NCI-H2107 (cell line): ENCODE measurements at places on chromosomes 3 and 15.

DNA sequence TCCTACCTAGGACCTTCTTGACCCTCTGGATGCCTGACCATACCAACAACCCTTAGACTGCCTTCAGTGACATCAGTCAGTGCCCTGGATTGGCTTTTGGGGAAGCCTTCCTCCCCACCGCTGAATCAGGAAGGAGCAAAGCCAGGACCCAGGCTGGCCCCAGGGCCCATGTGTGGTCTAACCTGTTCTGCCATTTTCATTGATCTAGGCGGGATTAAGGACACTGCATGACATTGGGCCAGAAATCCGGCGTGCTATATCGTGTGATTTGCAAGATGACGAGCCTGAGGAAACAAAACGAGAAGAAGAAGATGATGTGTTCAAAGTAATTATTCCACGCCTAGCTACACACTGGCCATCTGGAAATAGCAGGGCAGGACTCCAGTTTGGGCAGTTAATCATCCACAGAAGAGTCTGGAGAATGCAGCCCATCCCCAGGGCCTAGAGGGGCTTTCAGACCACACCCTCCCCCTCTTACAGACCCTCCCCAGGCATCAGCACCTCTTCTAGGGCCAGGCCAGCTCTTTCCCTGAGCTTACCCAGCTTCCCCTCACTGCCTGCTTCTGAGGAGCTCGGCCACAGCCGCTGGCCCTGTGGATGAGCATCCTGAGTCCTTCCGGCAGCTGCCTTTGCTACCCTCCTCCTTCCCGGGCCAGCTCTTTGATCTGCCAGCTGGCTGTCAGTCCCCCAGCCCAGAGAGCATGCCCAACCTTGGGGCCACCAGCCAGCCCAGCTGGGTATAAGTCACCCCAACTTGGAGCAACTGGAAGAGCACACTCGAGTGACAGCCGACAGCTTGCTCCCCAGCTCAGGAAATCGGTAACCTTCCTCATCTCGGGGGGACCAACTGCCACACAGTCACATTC, 45.9 kb downstream of the CHDH start:
- DNase-seq, result no peak

DNA sequence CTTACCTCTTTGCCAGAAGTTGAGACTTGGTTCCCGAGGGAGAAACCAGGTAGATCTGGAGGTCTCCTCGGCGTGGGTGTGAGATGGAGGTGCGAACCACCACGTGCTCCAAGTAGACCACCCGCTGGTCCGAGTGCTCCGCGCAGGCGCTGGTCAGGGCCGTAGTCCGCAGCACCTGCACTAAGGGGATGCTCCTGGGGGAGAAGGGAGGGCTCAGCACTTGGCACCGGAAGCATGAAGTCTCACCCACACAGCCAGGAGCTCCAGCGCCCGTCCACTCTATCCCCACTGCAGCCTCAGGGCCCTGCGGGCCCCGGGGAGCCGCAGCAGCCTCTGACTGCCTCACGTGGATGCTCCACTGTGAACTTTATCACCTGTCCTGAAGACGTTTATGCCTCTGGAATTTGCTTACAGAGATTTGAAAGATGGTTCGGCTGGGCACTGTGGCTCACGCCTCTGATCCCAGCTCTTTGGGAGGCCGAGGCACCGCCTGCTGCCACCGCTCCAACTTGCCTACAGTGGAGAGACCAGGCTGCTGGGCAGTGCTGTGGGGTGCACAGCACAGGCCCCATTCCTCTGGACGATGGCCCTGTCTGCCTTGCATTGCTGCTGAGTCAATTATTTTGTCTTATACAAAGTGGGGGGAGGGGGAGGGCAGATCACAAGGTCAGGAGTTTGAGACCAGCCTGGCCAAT, 75.4 kb upstream of the SNRPA1 start:
- no peak for DNase-seq

DNA sequence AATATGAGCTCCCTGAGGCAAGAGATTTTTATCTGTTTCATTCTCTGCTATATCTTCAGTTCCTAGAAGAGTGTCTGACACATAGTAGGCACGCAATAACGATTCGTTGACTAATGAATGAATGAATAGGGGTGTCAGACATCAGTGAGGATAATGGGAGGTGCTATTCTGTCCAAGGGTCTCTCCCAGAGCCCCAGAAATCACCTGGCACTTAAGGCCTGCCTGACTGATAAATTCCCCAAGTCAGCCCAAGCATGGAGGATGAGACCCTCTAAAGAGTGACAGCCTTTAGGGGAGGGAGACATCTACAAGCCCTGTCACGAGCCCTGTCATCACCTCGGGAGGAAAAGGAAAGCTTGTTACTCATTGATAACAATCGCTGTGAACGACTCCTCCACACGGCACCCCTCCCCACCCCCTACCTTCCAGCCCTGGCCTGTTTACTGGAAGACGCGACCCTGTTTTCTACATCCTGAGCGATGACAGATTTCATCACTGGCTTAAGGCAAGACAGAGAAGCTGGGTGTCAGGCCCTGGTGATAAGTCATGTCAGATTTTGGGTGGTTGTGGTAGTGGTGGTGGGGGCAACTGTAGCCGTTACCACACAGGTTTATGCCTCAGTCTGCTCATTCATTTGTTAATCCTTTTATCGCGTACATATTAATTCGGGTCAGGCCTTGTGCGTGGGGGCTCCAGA, 23.1 kb downstream of the BHLHE40 start:
- DNase-seq, result no peak

DNA sequence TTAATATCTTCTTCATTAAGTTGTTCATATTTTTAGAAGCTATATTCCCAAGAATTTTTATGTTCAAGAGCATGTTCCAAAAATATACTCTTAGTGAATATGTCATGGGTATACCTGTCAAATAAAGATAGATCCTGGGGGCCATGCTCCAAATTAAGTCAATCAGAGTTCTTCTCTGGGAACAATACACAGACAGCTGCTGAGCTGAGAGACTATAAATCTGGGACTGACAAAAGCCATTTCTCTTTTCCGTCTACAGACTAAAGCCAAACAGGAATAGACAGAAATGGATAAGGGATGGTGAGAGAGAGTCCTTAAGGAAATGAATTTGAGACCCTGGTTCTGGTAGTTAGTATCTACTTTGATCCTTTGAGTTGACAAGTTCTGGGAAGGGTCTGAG, 465.1 kb upstream of the RASGRP1 start:
- no peak for DNase-seq

GRCh38 chr3:7271631-7272030, 410.7 kb downstream of the GRM7 start:
- DNase-seq, result no peak

DNA sequence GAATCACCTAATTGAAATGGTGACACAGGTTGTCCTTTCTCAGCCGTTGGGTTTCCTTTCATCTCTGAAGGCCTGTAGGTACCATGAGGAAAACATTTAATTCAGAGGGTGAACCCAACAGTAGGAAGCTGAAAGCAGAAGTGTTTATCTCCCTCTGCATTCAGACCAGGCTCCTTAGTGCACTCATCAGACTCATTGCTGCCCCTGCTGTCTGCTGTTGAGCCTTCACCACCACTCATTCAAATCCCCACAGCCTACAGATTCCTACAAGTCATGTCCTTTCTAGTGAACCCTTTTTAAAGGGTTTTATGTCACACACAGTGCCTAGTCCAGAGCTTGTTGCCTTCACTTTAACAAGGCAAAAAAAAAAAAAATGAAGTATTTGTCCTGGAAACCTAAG, 13.4 kb downstream of the WDR48 start:
- DNase-seq, result no peak

DNA sequence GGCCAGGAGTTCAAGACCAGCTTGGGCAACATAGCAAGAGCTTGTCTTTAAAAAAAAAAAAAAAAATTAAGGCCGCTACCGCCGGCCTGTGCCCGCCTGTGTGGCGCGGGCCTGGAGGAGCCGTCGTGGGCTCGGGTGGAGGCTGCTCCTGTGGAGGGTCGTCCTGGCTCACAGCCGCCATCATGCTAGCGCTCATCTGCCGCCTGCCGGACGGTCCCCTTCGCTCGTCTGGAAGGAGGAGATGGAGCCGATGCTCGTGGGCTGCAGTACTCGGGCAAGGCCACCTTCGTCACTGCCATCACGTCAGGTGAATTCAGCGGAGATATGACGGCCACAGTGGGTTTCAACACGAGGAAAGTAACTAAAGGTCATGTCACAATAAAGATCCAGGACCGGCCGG, 37.4 kb downstream of the TFRC start:
- no peak for DNase-seq

GRCh38 chr3:188584162-188584529, 430.2 kb downstream of the LPP start:
- no peak for DNase-seq

GRCh38 chr15:88865498-88866099, 29.7 kb downstream of the HAPLN3 start:
- no peak for DNase-seq

- no peak for DNase-seq
Observed at GRCh38 chr3:49244581-49245205, 32.3 kb downstream of the C3orf62 start.

- no peak for DNase-seq
Observed at GRCh38 chr15:77187751-77188464, 117.0 kb upstream of the TSPAN3 start.

GRCh38 chr3:12560505-12561190, 3.8 kb downstream of the MKRN2 start:
- no peak for DNase-seq

DNA sequence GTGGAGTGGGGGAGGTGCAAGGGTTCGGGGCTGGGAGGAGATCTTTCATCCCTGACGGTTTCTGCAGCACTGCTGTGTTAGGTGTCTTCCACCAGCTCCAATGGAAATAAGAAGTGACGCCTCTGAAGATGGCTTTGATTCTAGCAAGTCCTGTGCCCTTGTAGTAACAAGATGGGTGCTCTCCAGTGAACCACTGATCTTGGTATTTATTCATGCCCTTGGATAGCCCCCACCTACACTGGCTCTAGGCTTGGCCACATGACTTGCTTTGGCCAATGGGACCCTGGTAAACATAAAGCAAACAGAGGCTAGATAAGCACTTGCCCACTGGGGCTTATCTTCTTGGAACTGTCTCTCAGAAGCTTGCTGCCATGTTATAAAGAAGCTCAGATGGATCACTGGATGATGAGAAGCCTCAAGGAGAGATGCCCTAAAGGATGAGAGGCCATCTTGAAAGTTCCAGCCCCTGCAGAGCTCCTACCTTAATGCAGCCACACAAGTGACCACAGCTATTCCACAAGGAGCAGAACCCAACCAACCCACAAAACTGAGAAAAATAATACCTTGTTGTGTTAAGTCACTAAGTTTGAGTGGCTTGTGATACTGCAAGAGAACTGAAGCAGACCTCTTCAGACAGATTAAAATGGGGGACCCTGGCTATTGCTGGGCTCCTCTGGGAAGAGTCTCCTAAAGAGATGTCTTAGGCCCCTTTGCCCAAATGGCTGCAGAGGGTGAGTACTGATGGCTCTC, 137.9 kb downstream of the PDCD6IP start:
- DNase-seq, result no peak

- DNase-seq, result no peak
Observed at GRCh38 chr3:136750209-136750896, 1.8 kb downstream of the STAG1 start.

- no peak for DNase-seq
Observed at GRCh38 chr3:47634996-47635395, 56.3 kb upstream of the CSPG5 start.

DNA sequence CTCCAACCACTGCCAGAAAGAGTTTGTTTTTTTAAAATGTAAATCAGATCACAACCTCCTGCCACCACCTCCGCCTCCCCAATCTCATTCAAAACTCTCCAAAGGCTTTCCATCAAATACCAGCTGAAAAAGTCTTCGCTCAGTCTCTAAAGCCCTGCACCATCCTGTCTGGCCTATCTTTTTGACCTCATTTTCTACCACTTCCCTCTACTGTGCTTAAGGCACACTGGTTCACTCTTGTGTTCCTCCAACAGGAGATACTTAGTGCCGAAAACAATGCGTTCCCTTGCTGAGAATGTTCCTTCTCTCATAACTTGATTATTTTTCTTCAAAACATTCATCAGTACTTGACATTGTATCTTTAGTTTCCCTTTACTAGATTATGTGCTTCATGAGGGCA, 3.5 kb downstream of the BTBD1 start:
- no peak for DNase-seq

GRCh38 chr3:58366699-58367098, 34.0 kb downstream of the PXK start:
- DNase-seq, result no peak

DNA sequence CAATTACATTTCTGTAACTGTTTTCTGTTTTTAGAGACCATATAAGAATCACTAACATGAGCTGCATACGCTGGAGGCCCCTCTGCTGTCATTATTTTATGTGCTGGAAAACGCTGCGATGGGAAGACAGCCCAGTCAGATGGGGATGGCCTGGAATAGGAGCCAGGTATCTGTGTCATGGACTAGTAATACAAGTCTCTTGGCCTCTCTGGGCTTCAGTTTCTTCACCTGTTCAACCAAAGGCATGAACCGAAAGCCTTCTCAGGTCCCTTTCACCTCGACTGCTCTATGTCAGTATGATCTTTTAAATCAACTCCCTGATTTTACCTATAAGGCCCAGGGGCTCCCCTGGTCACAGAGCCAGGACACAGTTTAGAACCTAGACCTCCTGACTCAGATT, 14.6 kb upstream of the RFTN1 start:
- no peak for DNase-seq

DNA sequence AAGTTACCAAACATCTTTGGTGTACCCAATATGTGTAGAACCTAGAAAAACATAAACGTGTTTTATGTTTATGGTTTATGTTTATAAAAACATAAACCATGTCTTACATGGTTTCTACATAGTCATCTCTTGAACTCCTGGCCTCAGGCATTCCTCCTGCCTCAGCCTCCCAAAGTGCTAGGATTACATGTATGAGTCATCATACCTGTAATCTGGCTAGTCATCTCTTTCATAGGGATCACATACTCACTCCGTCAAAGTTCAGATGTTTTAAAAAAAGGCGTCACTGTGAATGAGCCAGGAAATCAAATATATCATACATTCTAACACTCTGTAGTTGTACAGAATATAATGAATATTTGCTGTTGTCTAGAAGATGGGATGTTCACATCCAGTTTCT, 178.6 kb downstream of the CPNE4 start:
- DNase-seq, result no peak
